ENCODE measurements at places on chromosomes 1 and 21.

DNA sequence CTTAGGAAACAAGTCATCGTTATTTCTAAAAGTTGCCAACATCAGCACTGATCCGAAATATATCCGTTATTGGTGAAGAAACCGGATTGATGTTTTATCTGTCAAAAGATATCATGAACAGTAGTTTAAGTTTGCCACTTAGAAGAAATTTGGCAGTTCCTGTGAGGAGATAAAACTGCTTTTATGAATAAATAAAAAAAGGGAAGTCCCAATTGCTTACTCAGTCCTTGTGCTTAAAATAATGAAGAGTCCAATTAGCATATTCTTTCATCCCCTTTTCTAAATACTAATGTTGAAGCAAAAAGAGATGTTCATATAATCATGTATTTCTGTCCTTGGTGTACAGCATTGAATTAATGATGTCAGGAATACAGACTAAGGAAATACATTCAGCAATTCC, 164.6 kb downstream of the NCAM2 start:
- DNase-seq: no peak

DNA sequence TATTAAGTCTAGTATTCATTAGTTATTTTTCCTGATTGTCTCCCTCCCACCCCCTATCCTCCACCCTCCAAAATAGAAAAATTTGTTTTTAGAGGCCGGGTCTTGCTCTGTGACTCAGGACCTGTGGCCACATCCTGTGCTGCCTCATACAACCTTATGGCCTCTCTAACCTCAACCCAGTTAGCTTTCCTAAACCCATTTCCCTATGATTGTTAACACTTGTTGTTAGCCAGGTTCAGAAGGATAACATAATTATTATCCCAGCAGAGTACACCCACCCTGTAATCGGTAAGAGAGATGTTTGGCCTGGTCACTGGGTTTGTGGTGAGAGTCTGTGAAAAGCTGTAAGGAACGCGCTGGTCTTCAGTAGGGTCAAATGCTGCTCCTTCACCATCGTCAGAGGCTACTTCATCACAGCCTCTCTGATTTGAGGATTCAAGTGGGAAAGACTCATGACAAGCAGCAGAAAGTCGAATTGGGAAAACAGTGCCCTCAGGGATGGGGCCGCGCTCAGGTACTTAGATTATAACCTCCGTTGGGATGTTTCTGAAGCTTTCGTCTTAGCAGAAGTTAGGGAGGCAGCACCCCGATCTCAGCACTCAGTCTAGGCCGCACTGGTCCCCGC, 35.9 kb upstream of the HMGN1 start:
- no peak for DNase-seq

GRCh38 chr1:168794057-168794456, 65.1 kb upstream of the DPT start:
- DNase-seq: no peak

DNA sequence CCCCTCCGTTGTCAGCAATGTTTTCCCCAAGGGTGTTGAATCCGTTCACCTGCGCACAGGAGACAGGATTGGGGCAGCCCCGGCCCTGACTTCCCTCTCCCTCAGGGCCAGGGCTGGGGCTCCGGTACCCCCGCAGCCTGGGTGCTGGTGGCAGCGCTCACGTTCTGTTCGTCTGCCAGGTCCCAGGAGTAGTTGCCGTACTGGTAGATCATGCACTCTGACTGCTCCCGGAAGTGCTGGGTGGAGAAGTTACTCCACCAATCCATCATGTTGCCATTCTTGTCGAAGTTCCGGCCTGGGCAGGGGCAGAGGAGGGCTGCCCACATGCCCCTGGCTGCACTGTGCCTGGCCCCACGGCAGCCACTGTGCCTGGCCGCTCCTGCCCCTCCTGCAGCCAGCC, 6.1 kb downstream of the PRXL2B start:
- DNase-seq: no peak

DNA sequence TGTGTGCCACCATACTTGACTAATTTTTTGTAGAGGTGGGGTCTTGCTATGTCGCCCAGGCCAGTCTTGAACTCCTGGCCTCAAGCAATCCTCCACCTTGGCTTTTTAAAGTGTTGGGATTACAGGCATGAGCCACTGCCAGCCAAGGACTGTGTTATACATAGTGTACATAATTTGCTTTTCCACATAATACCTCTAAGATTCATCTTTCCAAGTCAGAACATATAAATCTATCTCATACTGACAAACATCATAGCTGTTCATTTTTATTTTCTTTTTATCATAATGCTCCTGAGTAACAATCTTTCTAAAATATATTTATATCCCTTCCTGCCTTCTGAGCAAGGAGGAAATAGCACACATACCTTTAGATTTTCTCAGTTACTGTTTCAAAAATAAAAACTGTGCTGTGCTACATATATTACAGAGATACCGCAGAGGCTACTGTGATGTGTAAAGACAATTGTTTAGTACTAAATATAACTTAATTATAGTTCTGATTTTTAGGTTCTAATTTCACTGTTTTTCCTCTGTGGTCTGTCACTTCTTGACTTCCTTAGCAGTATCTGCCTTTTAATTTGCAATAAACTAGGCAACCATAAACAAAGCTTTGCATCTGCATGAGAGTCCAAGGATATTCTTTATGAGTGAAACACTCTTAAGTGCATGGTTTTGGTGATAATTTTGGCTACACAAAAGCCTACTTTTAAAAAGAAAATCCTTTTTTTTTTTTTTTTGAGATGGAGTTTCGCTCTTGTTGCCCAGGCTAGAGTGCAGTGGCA, 59.3 kb downstream of the EYA3 start:
- no peak for DNase-seq

DNA sequence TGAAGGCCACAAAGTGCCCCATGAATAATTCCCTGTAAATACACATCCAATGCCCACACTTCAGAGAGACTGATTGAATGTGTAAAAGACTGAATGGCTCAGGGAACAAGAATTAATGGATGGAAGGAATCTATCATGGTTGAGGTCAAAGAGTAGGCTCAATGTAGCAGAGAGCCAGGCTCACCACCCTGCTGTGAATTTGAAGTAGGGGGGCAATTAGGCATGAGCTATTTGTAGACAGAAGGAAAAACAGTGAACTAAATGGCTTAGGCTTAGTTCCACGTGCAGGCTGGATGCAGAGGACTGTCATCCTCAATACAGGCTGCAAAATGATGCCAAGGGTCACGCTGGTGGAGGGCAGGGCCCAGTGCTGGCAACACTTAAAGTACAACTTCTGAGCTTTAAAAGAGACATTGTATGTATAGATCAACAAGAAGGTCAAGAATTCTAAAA, 22.9 kb upstream of the IGSF3 start:
- DNase-seq: no peak

- no peak for DNase-seq
These were observed 4.9 kb upstream of the TTC22 start for GRCh38 chr1:54805981-54806381.

- DNase-seq: no peak
These were observed 1.9 kb downstream of the DPYD start for GRCh38 chr1:97918961-97919360.

GRCh38 chr1:16063921-16064320, 9.5 kb downstream of the FAM131C start:
- DNase-seq: no peak

DNA sequence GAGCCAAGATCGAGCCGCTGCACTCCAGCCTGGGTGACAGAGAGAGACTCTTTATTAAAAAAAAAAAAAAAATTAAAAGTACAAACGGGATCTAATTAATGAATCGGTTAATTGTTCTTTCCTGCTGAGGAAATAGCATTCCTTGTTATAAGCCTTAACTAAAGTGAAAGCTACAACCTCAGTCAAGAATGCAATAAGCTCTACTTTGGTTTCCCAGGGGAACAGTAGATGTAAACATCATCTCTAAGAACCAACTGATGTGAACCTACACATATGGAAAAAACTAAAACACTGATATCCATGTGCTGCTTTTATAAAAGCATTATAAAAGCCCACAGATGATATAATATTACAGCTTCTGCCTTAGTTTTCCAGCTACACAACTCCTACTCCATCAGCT, 41.9 kb downstream of the LPGAT1 start:
- no peak for DNase-seq

DNA sequence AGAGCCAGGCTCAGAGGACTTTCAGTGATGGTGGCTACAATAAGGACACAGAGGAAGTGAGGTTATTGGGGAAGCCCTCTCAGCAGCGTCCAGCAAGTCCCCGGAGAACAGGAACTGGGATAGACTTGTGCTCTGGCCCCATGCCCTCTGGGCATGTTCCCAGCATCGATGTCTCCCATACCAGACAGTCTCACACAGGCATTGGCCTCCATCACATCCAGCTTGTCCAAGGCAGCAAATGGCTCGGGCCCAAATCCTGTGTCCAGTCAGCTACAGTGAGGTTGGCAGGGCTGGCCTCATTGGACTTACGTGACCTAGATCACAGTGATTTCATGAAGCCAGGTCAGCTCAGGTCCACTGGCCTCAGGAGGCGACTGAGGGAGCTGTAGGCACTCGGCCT, 19.6 kb upstream of the TMEM54 start:
- DNase-seq: no peak

DNA sequence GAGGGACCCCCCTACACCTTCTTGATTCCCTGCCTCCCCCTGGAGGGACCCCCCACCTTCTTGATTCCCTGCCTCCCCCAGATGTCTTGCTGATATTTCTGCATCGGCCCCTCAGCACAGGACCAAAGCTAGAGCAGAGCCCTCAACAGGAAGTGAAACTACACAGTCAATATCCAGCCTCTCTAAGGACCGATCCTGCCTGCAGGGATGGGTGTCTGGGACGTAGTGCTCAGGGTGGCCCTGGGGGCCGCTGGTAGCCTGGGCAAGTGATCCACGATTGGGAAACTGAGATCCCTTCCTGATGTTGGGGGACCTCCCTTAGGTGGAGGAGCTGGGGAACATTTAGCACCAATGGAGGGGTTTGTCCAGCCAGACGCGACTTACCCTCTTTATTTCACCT, 3.9 kb upstream of the LEFTY2 start:
- DNase-seq: peak; percentile 20

DNA sequence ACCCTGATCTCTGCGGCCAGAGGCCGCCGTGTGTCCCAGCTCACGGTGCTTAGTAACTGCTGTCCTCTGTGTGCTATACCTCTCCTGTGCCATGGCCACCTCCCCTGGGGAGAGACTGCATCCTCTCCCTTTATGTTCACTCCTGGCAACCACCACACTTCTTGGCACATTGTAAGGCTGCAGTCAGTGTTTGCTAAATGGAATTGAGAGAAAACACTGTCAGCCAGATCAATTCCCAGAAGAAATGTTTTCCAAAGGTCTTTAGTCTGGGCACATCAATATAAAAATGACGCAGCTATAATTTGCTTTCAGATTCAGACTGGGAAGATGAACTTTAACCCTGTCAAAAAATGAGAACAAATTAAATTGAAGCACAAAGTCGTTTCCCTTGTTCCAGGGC, 96.8 kb downstream of the BEND5 start:
- no peak for DNase-seq

DNA sequence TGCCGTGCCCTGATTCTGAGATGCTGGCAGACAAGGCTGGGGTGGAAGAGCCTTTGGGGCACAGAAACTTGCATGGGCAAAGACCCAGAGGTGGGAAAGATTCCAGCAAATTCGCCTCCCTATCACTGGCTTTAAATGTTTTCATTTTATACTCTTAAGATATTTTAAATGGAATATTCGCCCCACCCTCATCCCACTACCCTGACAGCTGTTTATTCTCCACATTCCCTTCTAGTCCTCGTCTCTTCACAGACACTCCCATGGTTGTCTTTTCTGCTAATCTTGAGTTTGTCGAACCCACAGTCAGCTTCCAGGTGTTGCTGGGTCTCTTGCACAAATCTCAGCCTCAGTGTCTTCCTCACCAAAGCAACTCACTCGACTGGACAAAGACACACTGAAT, 245.0 kb downstream of the KAZN start:
- no peak for DNase-seq

DNA sequence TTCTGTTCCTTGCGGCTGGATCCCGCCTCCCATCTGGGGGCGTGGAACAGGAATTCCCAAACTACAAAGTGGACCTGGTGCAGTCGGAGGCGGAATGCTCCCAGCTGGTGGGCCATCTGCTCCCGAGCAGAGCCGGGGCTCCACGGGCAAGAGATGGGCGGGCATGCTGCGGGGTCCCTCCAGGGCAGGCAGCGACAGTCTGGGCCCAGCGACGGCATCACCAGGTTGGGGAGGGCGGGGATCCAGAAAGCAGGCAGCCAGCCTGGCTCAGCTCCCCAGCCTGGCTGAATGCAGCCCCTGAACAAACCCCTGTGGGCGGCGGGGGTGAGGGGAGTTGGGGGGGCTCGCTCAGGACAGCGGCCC, 3.6 kb downstream of the MEGF6 start:
- no peak for DNase-seq

- DNase-seq: no peak
These were observed 5.8 kb upstream of the FOXD3 start for GRCh38 chr1:63316598-63316983.

DNA sequence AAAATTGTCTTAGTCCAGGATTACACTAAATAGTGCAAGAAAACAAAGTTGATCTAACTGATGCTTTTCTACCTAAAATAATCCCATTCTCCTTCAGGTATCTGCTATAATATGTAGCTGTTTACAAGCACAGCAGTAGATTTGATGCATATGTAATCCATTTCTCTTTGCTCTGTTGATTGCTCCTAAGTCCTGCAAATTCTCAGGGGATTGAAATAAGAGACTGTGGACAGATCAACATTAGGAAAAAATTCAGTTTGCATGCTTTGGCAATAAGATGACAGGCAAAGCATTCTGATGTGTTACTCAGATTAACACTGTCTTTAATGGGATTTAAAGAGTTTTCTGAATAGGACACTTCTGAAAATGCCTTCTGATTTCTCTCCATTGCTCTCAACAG, 34.7 kb downstream of the RNF11 start:
- DNase-seq: no peak

- no peak for DNase-seq
These were observed 638.2 kb downstream of the AMY1C start for GRCh38 chr1:104387716-104388508.

GRCh38 chr1:219119839-219120238, 53.8 kb upstream of the LYPLAL1 start:
- DNase-seq: no peak

- no peak for DNase-seq
These were observed 511 bp upstream of the INPP5B start for GRCh38 chr1:37947364-37947763.

- no peak for DNase-seq
These were observed 22.3 kb downstream of the MACF1 start for GRCh38 chr1:39226836-39227235.

GRCh38 chr1:29124366-29125236, 898 bp upstream of the TMEM200B start:
- DNase-seq: peak; percentile 45

- DNase-seq: no peak
These were observed 17.4 kb downstream of the MYOM3 start for GRCh38 chr1:24094554-24094953.

- DNase-seq: no peak
These were observed 1141.3 kb downstream of the BRINP3 start for GRCh38 chr1:189336115-189337100.

DNA sequence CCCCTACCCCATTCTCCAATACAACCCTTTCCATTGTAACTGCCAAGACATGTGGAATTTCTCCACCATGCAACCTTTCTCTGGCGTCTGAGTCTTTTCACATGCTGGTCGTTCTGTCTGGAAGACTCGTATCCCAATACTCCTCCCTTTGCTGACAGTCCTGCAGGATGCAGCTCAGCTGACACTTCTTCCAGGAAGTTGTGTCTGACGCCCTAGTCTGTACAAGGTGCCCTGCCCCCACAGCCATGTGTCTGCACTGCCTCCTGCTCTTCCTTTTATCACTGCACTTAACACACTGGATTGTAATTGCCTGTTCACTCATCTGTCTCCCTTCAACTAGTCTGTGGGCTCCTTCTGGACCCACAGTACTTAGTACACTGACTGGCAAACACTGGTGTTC, 188.0 kb downstream of the LMX1A start:
- no peak for DNase-seq
